ENCODE measurements at places on chromosomes 11 and 22.

DNA sequence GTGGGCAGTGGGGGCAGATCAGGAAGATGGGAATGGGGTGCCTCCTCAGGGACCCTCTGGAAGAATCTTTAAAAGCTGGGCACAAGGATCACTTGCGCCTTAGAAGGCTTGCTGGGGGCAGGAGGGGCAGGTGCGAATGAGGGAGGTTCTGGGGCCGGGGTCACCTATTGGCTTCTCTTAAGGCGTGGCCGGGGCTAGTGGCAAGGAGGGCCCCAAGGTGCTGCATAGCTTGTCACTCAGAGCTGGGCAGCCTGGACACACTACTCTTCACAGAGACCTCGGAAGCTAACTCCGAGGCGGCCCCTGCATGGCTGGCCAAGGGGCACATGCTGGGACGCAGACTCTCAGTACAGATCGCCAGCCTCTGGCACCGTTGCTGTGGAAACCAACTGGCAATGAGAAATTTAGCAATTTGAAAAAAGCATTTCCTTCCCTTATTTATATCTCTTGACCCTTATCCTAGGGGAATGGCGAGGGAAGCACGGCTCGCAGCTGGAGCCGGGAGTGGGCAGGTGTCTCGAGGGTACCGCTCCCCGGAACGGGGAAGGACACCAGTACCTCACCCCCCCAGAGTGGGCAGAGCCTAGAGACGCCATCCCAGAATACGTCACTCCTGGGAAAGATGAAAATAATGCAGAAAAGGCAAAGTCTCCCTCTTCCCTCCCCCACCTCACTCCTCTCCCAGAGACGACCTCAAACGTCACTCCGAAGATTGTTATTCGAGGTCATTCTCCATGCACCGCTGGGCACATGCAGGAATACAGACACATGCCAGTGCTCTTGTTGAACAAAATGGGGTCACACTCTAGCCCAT lies 188.1 kb downstream of the CTTN start:
- DNase-seq = no peak

DNA sequence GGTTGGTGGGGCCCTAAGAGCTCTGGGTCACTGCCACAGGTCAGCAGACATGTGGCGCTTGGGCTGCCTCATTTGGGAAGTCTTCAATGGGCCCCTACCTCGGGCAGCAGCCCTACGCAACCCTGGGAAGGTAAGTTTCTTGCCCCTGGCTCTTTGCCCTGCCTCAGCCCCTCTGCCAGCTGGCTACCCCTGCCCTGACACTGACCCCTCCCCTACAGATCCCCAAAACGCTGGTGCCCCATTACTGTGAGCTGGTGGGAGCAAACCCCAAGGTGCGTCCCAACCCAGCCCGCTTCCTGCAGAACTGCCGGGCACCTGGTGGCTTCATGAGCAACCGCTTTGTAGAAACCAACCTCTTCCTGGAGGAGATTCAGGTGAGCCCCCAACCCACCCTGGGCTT lies 1.9 kb downstream of the SCYL1 start:
- DNase-seq = no peak

DNA sequence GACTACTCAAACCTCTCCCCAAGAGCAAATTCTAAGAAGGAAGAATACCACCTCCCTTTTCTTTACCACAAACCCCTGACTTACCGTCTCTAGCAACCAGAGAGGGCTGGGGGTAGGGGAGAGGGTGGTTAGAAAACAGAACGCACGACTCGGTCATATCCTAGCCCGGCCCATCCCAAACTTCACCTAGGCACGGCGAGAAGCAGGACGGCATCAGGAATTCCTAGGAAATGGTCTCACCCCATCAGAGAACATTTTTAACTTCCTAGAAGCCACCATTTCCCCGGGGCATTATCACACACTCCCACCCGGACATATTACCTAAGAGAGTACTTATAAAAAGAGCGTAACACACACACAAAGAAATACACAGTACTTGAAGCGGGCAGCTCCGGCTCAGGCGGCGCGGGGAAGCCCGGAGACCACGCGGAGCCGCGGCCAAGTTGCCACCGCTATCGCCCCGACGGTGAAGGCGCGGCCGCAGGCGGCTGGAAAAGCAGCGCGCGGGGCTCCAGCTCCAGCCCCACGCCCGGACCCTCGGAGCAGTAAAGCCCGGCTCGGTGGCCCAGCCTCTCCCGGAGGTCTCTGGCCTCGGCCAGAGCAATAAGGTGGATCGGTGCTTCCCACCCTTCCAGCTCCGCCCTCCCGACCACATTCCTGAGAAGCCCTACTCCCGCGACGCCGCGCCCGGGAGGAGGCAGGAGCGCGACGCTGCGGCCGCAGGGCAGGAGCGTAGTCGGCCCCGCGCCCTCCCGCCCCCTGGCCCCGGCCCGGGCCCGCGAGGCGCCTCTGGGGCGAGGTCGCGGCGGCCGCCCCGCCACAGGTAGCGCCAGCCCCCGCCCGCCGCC lies 878 bp downstream of the RRAS2 start:
- DNase-seq = no peak

GRCh38 chr11:118180300-118180703 lies 3.9 kb upstream of the SCN2B start:
- no peak for DNase-seq

DNA sequence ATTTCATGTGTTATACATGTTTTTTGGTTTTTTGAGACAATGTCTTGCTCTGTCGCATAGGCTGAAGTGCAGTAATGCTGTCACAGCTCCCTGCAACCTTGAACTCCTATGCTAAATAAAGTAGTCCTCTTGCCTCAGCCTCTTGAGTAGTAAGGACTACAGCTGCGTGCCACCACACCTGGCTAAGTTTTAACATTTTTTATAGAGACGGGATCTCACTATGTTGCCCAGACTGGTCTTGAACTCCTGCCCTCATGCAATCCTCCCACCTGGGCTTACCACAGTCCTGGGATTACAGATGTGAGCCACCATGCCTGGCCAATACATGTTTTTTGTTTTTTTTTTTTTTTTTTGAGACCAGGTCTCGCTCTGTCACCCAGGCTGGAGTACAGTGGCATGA lies 33.9 kb downstream of the SWAP70 start:
- DNase-seq = no peak

- DNase-seq = no peak
Observed at GRCh38 chr22:36257308-36257707, 4.4 kb downstream of the APOL1 start.

- no peak for DNase-seq
Observed at GRCh38 chr11:44854741-44855492, 95.8 kb downstream of the TP53I11 start.

- DNase-seq = no peak
Observed at GRCh38 chr11:119029340-119030028, 1.2 kb downstream of the SLC37A4 start.

- no peak for DNase-seq
Observed at GRCh38 chr11:75759832-75760231, 8.7 kb upstream of the DGAT2 start.

Measured in HS-27A (cell line).